ENCODE measurements at places on chromosomes 1 and 21.

DNA sequence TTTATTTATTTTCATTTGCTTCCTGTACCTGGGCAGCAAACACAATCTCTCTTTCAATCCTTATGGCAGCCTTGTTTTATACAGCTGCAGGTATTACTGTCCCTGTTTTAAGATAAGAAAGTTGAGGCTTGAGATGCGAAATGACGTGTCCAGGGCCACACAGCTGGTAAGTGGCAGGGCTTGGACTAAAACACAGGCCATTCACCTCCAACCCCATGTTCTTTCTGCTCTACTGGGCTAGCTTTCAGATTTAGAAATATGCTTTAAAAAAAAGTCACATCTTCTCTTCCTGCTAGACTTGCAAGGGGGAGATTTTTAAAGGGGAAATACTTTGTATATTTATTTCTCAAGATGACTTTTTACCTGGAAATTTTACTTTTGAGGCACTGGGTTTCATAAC, 62.8 kb downstream of the CNST start:
- DNase-seq: no peak

GRCh38 chr1:11273595-11274234, 717 bp downstream of the UBIAD1 start:
- peak; percentile 20 for DNase-seq

GRCh38 chr1:194931166-194931565, 1677.1 kb downstream of the KCNT2 start:
- no peak for DNase-seq

- peak; percentile 88 for DNase-seq
These were observed at the start of gene HHAT for GRCh38 chr1:210328746-210329503. Gene HHAT, plus strand, starts transcription at chr1:210328902. Its CDS starts 20,074 bp downstream, at chr1:210348976.

DNA sequence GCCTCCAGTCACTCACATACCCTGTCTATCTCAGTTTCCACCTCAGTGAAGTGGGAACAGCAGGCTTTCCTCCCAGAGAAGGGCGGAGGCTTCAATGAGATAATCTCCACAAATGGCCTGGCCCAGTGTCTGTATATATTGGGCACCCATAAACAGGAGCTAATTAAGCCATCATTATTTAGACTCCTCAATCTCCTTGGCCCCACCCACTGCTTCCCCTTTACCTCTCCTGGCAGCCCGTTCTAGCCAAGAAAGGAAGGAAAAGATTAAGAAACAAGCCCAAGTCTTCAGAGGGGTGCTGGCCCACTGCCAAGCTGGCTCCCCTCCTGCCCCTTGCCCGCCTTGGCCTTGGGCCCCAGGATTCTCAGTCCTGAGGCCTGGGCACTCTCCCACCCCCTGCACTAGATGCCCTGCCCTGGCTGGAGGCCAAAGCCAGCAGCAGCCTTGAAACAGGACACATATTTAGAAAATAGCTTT, 15.9 kb upstream of the EPB41 start:
- DNase-seq: no peak

GRCh38 chr1:168653567-168653966, 75.4 kb downstream of the DPT start:
- peak; percentile 26 for DNase-seq

DNA sequence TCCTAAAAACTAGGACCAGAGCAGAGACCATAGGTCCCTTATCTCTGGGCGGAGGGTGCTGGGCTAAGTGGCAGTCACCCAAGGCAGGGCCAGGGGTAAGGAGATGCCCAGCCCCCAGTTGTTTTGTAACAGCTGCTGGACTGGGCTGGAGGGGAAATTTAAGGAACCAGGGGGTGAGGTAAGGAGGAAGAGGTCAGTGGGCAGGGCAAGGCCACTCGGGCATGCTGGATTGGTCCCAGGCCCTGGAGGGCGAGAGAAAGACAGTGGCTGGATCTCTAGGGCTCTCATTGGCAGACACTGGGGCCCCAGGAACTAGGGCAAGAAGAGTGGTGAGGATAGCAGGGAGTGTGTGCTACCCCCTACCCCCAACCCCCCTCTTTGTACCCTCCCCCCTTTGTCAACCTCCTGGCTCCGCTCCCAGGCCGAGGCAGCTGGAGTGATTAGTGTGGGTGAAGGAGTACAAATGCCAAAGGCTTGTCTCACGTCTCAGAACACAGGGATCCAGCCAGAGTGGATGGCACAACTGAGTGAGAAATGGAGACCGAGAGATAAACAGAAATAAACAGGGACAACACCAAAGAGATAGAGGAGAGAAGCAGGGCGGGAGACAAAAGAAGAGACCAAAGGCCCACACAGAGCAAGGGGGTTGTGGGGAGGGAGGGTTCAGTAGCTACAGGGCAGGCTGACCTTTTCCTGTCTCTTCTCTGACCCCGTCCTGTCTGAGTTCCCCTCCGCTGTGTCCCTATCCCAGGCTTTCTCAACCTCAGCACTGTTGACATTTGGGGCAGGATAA, 20.5 kb upstream of the THRAP3 start:
- peak; percentile 67 for DNase-seq

- no peak for DNase-seq
These were observed 59.4 kb downstream of the NRIP1 start for GRCh38 chr21:15005391-15005790.

- peak; percentile 42 for DNase-seq
These were observed 1.1 kb upstream of the COQ8A start for GRCh38 chr1:226938903-226939437.

GRCh38 chr1:185054365-185055060, 9.2 kb downstream of the RNF2 start:
- DNase-seq: no peak

- no peak for DNase-seq
These were observed 189.4 kb upstream of the FGGY start for GRCh38 chr1:59107516-59107915.
